Thoracic aorta endothelial cell (primary cell): ENCODE measurements at places on chromosomes 13 and 19. TPM values are rescaled to one million over a fixed set of nuclear protein-coding genes. Genes with fewer than 3 reads are reported as not detected.

The UNC13A gene
- total RNA-seq, result under 0.01 TPM in 2 replicates

The ZNF43 gene
- total RNA-seq, result 14.1 and 14.3 TPM in 2 replicates

The ZNF112 gene
- total RNA-seq, result 7.2 and 8.2 TPM in 2 replicates

The POGLUT2 gene
- total RNA-seq, result 20.9 and 24.3 TPM in 2 replicates

The CGB1 gene
- not detected in 2 replicates for total RNA-seq

The RFPL4AL1 gene
- 0.13 TPM in 1 of 2 replicates, not detected in the other for total RNA-seq

The PCDH9 gene
- total RNA-seq, result 4.5 and 10.5 TPM in 2 replicates

The TMEM145 gene
- not detected in 2 replicates for total RNA-seq

The FXYD1 gene
- not detected in 2 replicates for total RNA-seq

The PDX1 gene
- not detected in 2 replicates for total RNA-seq

The ZSWIM9 gene
- total RNA-seq, result 2.9 TPM in 2 replicates

The MAMSTR gene
- 0.27 and 0.43 TPM in 2 replicates for total RNA-seq

The IL17D gene
- total RNA-seq, result 2.0 and 5.6 TPM in 2 replicates

The RHPN2 gene
- 3.1 and 4.7 TPM in 2 replicates for total RNA-seq

The URAD gene
- total RNA-seq, result not detected in 2 replicates
